ENCODE measurements at places on chromosomes 1 and 21. TPM values are rescaled to one million over a fixed set of nuclear protein-coding genes. Genes with fewer than 3 reads are reported as not detected.

- no peak for DNase-seq
These were observed 5.0 kb upstream of the SH2D1B start for GRCh38 chr1:162416909-162417308.

GRCh38 chr1:108692724-108693655, 880 bp downstream of the PRPF38B start:
- DNase-seq: peak; percentile 69

MROH9 gene
- total RNA-seq: not detected

TNFSF18 gene
- total RNA-seq: 0.10 TPM

DNA sequence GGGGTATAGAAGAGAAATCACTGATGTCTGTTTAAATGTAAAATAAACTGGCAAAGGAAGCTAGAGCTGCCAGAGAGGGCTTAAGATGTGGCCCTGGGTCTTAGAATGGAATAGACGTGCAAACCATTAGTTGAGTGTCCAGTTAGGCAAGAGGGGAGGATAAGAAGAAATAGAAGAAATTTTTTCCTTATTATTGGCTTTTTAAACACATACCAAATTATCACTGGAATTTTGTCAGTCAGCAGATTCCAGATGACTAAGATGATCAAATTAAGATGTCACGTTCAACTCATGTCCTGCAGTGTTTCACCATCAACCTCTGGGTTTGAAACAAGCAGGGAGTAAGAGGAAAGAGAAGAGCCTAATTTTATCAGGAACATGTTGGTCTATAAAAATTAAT, 71.6 kb upstream of the C1orf21 start:
- no peak for DNase-seq
